WERI-Rb-1 (cell line): ENCODE measurements at places on chromosomes 2 and 18.

DNA sequence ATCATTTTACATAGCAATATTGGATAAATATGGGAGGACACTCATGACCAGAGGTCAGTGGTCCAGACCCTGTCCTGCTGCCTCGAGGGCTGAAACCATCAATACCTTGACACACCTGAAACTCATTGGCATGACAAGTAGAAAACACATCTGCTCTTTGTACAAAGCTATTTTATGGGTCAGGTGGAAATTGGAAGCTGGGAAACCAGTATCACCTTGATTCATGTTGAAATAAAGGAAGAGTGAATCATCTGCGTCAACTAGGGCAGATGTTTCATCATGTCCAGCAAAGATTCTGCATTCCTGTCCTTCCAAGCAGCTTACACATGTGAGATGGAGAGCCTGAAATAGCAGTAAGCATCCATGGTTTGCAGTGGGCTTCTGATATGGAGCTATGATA, 80.0 kb upstream of the ERBB4 start:
- no peak for DNase-seq

GRCh38 chr2:1052771-1053191, 102.1 kb downstream of the SNTG2 start:
- DNase-seq, result no peak

- DNase-seq, result no peak
Observed at GRCh38 chr2:118065015-118065706, 23.1 kb upstream of the INSIG2 start.

- DNase-seq, result no peak
Observed at GRCh38 chr2:26352892-26353291, 6.3 kb upstream of the ADGRF3 start.

GRCh38 chr18:57802213-57803102, 657 bp downstream of the ATP8B1 start:
- DNase-seq, result no peak

DNA sequence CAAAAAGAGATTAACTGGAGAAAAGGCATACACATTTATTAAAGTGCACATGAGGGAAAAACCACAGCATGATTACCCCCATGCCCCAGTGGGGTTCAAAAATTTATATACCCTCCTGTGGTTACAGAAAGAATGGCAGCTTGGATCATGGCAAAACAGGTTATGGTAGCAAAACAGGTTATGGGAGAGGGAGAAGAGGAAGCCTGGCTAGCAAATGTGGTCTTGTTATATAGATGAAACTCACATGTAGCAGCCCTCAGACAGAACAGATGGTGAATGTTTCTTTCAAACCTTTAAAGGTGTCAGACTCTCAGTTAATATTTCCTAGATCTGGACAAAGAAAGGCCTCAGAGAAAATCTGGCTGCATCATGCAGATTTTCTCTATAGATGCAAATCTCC, 178.2 kb upstream of the ZC3H15 start:
- no peak for DNase-seq

- no peak for DNase-seq
Observed at GRCh38 chr2:173048522-173048896, 27.1 kb upstream of the MAP3K20 start.

- DNase-seq, result no peak
Observed at GRCh38 chr2:2574401-2575180, 243.5 kb upstream of the MYT1L start.

- no peak for DNase-seq
Observed at GRCh38 chr2:946073-946948, 4.3 kb upstream of the SNTG2 start.

DNA sequence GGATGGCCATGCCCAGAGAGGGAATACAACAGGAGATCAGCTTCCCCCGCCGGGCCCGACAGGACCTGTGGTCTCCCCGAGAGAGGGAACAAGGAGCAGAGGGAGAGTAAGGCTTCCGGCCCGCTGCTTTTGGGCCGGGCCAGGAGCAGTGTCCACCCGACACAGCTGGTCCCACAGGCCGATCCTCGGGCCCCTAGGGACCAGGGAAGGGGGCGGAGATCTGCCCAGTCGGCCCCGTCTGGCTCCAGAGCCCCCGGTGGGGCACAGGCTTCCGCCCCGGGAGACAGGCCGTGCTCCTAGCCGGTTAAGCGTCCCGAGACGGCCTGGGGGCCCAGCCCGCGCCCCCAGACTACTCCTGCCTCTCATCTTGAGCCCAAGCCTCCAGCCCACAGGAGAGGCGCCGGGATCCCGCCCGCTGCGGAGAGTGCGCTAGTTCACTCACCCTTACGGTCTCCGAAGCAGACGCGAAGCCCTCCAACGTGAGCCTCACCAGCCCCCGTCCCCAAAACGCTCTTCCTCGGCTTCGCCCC, at the start of gene MCFD2:
Gene MCFD2 (minus strand): TSS at position 526 of the 530 bp plus-strand sequence. CDS start 6,635 bp downstream, outside the sequence.
- no peak for DNase-seq

DNA sequence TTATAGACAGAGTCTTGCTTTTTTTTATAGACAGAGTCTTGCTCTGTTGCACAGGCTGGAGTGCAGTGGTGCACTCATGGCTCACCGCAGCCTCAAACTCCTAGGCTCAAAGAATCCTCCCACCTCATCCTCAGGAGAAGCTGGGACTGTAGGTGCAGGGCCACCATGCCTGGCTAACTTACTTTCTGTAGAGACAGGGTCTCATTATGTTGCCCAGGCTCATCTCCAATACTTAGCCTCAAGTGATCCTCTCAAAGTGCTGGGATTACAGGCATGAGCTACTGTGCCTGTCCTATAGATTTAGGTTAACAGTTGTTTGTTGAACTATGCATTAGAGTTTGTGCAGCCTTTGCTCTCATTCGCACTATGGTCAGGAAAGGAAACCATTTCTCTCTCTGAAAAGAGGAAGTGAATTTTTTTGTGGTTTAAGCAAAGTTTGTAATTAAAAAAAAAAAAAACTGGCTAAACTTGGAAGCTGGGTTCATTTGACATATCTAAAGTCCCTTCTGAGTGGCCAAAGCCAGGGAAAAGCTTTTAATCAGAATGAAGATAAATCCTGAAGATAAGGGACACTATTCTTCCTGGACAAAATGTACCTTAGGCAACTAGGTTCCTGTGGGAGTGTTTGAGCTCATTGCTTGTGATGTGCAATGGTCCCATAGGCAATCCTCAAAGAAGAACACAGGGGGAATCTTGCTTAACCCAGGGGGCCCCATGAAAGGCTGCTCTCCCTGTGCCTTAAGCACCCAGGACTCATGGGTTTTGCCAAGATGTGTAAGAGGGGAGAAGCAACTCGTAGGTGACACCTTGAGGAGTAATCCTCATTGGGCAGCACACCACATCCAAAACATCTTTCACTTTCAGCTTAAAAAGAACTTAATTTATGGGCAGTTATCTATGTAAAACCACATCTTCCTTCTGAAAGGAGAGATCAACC, 201.7 kb downstream of the MREG start:
- DNase-seq, result peak; percentile 24

- peak; percentile 72 for DNase-seq
Observed at GRCh38 chr2:159882130-159882745, 84.2 kb upstream of the CD302 start.

DNA sequence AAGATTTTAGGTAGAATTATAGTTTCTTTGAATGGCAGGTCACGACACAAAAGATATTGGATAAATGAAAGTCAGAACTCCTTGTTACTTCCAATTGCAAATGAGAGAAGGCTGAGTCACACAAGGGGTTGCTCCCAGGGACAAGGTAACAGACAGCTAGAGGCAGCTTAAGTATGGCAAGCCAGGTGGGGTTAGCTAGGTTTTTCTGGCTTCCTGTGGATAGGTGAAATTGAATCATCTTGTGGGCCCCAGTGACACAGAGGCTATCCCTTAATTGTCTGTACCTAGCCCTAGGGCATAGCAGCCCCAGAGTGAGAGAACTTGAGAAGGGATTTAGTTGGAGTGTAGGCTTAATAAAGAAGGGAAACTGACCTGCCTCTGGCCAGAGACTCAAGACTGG, 407.7 kb upstream of the SLC8A1 start:
- DNase-seq, result no peak

DNA sequence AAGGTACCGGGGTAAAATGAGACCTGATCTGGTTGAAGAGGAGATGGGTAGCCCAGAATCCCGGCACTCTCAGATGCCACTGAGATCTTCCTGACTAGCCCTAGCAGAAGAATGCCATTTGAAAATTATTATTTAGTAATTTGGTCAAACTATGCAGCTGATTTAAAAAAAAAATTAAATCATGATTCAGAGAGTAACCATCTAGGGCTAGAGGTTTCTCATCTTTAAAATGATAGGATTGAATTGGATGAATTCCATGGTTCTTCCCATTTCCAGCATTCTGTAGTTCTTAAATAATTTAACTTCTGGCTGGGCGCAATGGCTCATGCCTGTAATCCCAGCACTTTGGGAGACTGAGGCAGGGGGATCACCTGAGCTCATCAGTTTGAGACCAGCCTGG, 106.1 kb downstream of the MYO1B start:
- no peak for DNase-seq

DNA sequence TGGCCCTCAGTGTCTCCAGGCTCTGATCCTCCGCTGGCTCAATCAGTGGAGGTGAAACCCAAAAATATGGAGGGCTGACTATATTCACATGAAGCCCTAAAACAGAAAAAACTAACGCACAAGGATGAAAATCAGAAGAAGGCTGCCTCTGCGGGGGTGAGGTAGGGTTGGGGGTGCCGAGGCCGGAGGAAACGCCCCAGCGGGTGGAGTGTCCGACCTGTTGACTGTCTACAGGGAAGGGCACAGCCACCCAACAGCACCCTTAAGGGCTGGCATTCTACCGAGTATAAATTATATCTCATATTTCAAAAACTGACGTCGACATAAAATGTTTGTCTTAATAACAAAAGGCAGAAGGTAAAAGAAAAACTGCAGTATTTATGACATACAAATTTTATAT, 223.5 kb downstream of the HDAC4 start:
- no peak for DNase-seq

- peak; percentile 11 for DNase-seq
Observed at GRCh38 chr2:151040039-151040438, 221.6 kb downstream of the RBM43 start.

DNA sequence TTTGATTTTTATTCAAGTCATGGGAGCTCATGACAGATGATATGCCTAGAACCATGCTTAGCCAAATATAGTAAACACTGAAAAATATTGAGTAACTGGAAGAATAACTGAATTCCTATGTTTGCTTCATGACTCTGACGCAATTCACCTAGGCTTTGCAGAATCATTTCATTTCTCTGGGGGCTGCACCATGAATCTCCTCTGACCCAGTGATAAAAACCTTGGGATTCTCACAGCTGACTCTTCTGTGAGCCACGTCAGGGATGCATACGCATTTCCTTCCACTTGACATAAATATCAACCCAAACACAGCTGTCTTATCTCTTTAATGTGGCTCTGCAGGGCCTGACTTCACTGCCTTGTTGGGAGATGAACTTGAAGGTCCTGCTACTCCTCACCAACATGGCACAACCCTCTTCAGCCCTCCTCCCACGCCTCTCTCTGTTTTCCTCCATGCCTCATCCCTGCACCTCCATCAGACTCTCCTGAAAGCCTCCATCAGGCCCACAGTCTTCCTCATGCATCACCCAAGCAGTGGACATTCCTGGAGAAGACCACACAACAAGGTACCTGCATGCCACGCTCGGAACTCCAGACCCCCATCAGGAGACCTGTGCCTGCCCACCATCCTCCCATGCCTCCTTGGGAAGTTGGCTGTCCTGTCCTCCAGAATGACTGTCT, 29.8 kb downstream of the COL6A3 start:
- no peak for DNase-seq

GRCh38 chr2:126504949-126505348, 151.0 kb upstream of the GYPC start:
- DNase-seq, result no peak

GRCh38 chr2:222250313-222250712, 48.5 kb downstream of the PAX3 start:
- no peak for DNase-seq

DNA sequence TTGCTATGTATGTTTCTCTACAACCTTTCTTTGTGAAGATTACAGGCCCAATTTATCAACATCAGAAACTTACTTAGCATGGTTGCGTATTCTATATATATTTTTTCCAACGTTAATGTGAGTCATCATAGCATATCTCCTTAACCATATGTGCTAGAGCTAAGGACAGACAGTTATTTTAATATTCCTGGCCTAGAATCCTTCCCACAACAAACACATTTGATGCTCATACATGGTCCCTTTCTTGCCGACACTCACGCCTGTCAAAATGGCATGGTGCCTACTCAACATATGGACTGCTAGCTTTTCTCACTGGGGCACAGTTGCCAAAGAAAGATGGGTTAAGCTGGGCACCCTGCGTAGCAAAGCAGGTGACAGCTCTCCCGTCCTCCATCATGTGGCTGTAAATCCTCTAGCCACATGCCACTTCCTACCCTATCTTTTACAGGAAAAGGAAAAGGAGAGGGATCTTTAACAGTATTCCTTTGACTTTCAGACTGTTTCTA, 75.2 kb upstream of the GALNT5 start:
- DNase-seq, result no peak

GRCh38 chr18:35497027-35497369, 762 bp downstream of the INO80C start:
- no peak for DNase-seq

DNA sequence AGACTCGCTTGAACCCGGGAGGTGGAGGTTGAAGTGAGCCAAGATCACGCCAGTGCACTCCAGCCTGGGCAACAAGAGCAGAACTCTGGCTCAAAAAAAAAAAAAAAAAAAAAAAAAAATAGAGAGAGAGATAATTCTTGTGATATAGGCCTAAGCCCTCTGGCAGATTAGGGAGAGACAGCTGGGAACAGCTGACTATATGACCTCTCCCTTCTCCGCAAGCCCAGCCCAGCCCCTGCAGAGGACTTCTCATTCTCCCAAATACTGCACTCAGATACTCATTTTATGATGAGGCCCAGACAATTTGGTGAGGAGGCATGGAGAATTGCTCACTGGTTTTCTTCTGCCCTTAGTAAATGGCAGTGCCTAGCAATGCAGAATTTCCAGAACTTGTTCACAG, 262.0 kb downstream of the HAUS1 start:
- DNase-seq, result no peak

GRCh38 chr2:144935191-144935590, 415.3 kb upstream of the ZEB2 start:
- DNase-seq, result no peak

DNA sequence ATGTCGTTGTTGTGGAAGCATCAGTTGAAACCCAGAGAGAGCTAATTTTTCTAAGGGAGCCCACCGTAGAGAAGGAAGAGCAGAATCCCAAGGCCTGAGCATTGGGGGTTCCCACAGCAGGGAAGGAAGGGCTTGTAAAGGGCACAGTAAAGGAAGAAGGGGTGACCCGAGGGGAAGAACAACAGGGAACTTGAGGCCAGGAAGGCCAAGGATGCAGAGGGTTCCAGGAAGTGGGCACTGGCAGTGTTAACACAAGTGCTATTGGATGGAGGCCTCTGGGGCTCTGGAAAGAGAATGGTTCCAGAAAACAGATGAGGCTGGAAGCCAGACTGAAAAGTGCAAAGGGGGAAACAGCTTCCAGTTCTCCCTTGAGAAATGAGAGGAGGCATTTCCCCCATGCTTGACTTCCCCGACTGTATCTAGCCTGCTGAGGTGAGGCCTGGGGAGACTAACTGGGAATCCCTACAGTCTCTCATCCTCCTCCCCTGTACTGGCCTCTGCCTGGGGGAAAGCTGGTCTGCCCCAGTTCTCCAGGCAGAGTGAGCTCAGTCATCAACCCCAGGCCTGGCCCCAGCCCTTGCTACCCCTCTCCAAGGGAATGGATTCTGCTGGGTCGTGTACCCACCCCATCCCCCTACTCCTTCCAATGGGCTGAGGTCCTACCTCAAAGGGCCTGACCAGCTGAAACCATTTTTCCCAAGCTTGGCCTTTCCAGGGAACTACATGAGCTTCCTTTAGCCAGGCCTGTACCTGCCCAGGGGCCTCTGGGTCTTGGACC, 43.2 kb upstream of the MRPL33 start:
- no peak for DNase-seq
